Kidney (tissue), 22 donors: ENCODE measurements at places on chromosomes 6 and 20.

- H3K4me3 ChIP-seq, result no peak overlapping the region
- H3K4me1 ChIP-seq, result no peaks in the 10 kb centered on the region
- no peak overlapping the region for H3K27ac ChIP-seq
- no peaks in the 10 kb centered on the region for H3K27me3 ChIP-seq
- DNase-seq, result no peak
- H3K36me3 ChIP-seq, result no peaks in the 10 kb centered on the region
Observed at GRCh38 chr20:19330038-19330437, 117.6 kb downstream of the SLC24A3 start.

- H3K4me1 ChIP-seq, result no peaks in the 10 kb centered on the region
- DNase-seq, result no peak
- no peak overlapping the region for H3K4me3 ChIP-seq
- H3K27ac ChIP-seq, result no peak overlapping the region
Observed at GRCh38 chr6:120237221-120237620, 887.7 kb upstream of the MAN1A1 start.

- H3K4me1 ChIP-seq, result peaks cover 5% of the 10 kb centered on the region
- H3K27ac ChIP-seq, result no peak overlapping the region
- DNase-seq, result no peak
- H3K4me3 ChIP-seq, result no peak overlapping the region
Observed at GRCh38 chr6:15952231-15953151, 176.4 kb upstream of the MYLIP start.

- H3K36me3 ChIP-seq, result peaks cover 4% of the 10 kb centered on the region
- no peaks in the 10 kb centered on the region for H3K27me3 ChIP-seq
- no peak overlapping the region for H3K27ac ChIP-seq
- H3K4me1 ChIP-seq, result peaks cover 5% of the 10 kb centered on the region
Observed at GRCh38 chr20:58449681-58450221, 60.7 kb downstream of the VAPB start.

- no peaks in the 10 kb centered on the region for H3K36me3 ChIP-seq
- no peaks in the 10 kb centered on the region for H3K4me1 ChIP-seq
- no peak overlapping the region for H3K27ac ChIP-seq
- no peak overlapping the region for H3K4me3 ChIP-seq
Observed at GRCh38 chr6:48834706-48835105, 628.3 kb downstream of the MMUT start.
